Ascending aorta (tissue), 2 donors: ENCODE measurements at places on chromosomes 6 and 20. TPM values are rescaled to one million over a fixed set of nuclear protein-coding genes. Genes with fewer than 3 reads are reported as not detected.

The C6orf58 gene
- not detected for total RNA-seq

The HAO1 gene
- total RNA-seq: not detected

The ULBP2 gene
- not detected for total RNA-seq

The CAP2 gene
- 7.1 TPM for total RNA-seq

The CYP21A2 gene
- 14.0 TPM for total RNA-seq

The MEP1A gene
- not detected for total RNA-seq

DNA sequence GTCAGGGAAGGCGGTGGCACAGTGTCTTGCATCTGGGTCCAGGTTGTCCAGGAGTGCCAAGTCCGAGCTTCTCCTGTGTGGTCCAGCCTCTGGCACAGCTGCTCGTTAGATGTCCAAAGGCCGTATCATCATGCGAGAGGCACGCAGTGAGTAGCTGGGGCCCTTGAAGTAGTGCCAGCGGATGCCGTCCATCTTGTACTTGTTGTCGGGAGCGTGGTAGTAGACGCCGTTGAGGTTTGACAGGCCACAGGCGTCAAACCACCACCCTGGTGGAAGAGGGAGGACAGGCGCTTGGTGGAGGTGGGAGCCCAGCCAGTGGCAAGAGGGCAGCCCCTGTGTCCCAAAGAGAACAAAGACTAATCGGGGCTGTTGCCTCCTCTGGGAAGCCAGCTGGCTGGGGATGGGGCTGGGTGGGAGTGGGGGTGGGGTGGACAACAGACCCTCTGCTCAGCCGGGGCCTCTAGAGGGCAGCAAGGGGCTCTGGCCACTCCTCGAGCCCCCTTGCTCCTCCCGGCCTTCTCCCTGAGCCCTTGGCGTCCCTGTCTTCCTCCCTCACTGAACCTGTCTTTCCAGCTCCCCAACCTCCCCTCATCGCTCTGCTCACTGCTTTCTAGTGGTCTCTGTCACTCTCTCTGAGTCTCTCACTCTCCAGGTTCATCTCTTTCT, 39.5 kb downstream of the FAM110A start:
- H3K27me3 ChIP-seq: no peaks in the 10 kb centered on the region
- no peaks in the 10 kb centered on the region for H3K4me1 ChIP-seq
- no peak overlapping the region for H3K4me3 ChIP-seq
- no peak for DNase-seq
- H3K27ac ChIP-seq: no peak overlapping the region
- no peaks in the 10 kb centered on the region for H3K36me3 ChIP-seq

GRCh38 chr20:5772704-5773103, 22.5 kb downstream of the SHLD1 start:
- H3K36me3 ChIP-seq: no peaks in the 10 kb centered on the region
- no peaks in the 10 kb centered on the region for H3K4me1 ChIP-seq
- no peak overlapping the region for H3K27ac ChIP-seq
- no peak overlapping the region for H3K4me3 ChIP-seq

DNA sequence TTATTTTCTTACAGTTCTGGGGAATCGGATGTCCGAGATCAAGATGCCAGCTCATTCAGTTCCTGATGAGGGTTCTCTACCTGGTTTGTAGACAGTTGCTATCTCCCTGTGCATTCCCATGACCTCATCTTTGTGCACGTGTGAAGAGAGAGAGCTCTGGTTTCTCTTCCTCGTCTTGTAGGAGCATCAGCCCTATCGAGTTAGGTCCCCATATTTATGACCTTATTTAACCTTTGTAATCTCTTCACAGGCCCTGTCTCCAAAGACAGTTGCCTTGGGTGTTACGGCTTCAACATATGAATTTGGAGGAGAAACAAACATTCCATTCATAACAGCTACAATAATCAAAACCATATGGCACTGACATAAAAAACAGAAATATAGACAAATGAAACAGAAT, 455.3 kb downstream of the HACE1 start:
- H3K4me3 ChIP-seq: no peak overlapping the region
- DNase-seq: no peak
- H3K36me3 ChIP-seq: no peaks in the 10 kb centered on the region
- H3K4me1 ChIP-seq: no peaks in the 10 kb centered on the region

DNA sequence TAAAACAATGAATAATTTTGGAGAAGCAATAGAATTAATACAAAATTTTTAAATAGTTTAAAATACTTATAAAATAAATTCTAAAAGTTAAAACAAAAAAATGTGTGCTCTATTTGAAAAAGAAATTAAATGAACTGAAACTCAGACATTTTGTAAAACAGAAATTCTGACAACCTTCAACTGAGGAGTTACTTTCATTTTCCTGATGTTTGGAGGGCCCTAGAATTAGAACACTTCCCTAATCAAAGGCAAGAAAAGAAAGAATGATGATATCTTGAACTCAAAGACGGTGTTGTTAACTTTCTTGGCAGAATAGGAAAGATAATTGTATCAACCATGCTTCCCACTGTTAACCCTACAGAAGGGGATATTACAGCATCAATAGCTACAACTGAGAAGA, 27.9 kb downstream of the SNX14 start:
- no peak overlapping the region for H3K4me3 ChIP-seq
- H3K27ac ChIP-seq: no peak overlapping the region
- DNase-seq: no peak
- no peaks in the 10 kb centered on the region for H3K4me1 ChIP-seq

DNA sequence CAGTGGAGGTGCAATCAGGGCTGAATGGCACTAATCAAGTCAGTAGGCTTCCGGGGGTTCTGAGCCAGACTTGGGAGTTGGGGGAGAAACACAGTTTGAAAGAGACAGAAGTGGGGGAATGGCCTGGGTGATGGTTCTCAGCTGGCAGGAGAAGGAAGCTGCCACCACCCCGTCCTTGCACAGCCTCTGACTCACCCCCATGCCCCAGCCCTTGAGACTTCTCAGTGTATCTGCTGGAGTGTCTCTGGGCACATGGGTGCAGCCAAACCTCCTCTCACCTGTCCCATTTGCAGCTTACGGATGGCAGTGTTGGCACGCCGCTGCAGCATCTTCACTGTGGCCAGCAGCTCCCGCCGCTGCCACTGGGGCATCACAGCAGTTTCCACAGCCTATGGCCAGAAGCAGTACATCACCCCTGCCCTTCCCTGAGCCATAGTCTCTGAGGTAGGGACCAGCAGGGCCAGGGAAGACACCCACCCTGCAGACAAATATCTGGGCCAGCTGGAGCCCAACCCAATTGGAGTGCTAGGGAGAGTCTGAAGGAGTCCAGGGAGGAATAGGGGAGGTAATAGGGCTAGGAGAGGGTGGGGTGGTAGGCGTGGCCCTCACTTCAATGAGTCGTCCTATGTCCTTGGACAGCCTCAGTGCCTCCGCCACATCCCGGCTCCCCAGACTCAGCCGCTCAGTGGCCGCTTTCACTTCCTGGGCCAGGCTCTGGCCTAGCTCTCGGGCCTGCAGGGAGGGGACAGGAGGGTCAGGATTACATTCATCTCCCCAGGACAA, 11.2 kb downstream of the AARS2 start:
- peaks cover 6% of the 10 kb centered on the region for H3K4me1 ChIP-seq
- H3K27ac ChIP-seq: no peak overlapping the region
- no peak for DNase-seq
- H3K27me3 ChIP-seq: peaks cover 9% of the 10 kb centered on the region

DNA sequence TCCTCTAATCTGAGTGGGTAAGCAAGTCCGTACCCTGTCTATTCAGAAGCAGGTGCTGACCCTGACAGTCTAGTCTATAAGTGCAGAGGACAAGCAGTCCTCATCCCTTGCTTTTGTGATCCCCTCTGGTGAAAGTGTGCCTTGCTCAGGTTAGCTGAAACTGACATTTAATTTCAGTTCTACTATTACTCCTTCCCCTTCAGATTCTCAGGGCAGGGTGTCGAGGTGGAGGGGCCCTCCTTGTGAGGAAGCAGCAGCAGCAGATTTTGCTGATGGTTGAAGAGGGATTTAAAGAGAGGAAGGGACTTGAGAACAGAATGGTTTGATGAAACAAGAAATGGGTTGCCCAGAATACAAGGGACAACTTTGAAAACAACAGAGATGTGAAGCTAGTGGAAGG, 309.3 kb downstream of the CLIC5 start:
- no peak overlapping the region for H3K4me3 ChIP-seq
- H3K36me3 ChIP-seq: no peaks in the 10 kb centered on the region
- H3K27me3 ChIP-seq: no peaks in the 10 kb centered on the region
- DNase-seq: no peak

- H3K36me3 ChIP-seq: no peaks in the 10 kb centered on the region
- H3K4me3 ChIP-seq: no peak overlapping the region
- H3K4me1 ChIP-seq: no peaks in the 10 kb centered on the region
- no peaks in the 10 kb centered on the region for H3K27me3 ChIP-seq
Measured at GRCh38 chr20:62101078-62101477, 21.2 kb upstream of the LSM14B start.

DNA sequence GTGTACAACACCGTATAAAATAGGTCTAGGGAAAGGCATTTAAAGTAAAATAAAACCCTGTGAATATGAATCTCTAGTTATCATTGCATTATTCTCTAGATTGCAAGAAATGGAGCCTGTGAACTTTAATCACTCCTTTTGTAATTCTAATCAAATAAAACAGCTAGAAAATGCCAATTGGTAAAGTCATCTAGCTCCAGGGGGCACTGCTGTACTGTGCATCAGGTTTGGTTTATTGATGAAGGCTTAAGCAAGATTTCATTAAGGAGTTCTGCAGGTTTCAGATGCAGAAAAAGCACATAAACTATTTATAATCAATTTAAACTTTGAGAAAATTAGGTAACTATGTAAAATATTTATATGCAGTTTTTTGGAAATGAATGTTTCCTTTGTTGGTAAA, 645.0 kb downstream of the PHF3 start:
- H3K4me1 ChIP-seq: no peaks in the 10 kb centered on the region
- no peaks in the 10 kb centered on the region for H3K36me3 ChIP-seq
- H3K27me3 ChIP-seq: no peaks in the 10 kb centered on the region
- DNase-seq: no peak

- no peak for DNase-seq
- no peaks in the 10 kb centered on the region for H3K36me3 ChIP-seq
- H3K4me1 ChIP-seq: no peaks in the 10 kb centered on the region
- H3K4me3 ChIP-seq: no peak overlapping the region
Measured at GRCh38 chr6:43891072-43891870, 121.3 kb downstream of the VEGFA start.

GRCh38 chr6:135434095-135434494, 63.4 kb downstream of the AHI1 start:
- no peaks in the 10 kb centered on the region for H3K4me1 ChIP-seq
- peaks cover 17% of the 10 kb centered on the region for H3K36me3 ChIP-seq
- no peaks in the 10 kb centered on the region for H3K27me3 ChIP-seq
- no peak for DNase-seq
- H3K27ac ChIP-seq: no peak overlapping the region

GRCh38 chr6:92559611-92560010, 859.7 kb downstream of the EPHA7 start:
- H3K4me1 ChIP-seq: no peaks in the 10 kb centered on the region
- H3K4me3 ChIP-seq: no peak overlapping the region
- H3K27me3 ChIP-seq: no peaks in the 10 kb centered on the region
- DNase-seq: no peak
- H3K27ac ChIP-seq: no peak overlapping the region

DNA sequence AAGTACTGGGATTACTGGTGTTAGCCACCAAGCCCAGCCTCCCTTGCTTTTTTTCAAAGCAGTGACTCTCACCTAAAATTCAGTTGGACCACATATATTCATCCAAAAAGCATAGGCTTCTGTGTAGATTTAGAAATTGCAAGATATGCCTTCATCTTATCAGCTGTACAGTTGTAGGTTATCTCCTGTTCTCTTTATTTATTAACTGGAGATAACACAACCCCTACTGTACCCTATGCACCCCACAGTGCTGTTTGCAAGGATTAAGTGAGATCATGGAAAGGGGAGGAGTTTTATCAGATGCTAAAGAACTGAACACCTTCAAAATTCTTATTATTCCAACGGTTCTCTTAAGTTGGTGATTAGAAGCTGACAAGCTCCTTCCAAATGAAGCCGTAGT, 164.4 kb upstream of the JARID2 start:
- no peaks in the 10 kb centered on the region for H3K4me1 ChIP-seq
- H3K27me3 ChIP-seq: no peaks in the 10 kb centered on the region
- DNase-seq: no peak
- H3K4me3 ChIP-seq: no peak overlapping the region

- no peak for DNase-seq
- H3K27ac ChIP-seq: no peak overlapping the region
- H3K36me3 ChIP-seq: no peaks in the 10 kb centered on the region
- H3K27me3 ChIP-seq: no peaks in the 10 kb centered on the region
- H3K4me1 ChIP-seq: no peaks in the 10 kb centered on the region
Measured at GRCh38 chr6:107812234-107812769, 11.8 kb downstream of the SCML4 start.

- no peak overlapping the region for H3K4me3 ChIP-seq
- H3K27ac ChIP-seq: no peak overlapping the region
- H3K4me1 ChIP-seq: no peaks in the 10 kb centered on the region
- no peaks in the 10 kb centered on the region for H3K36me3 ChIP-seq
Measured at GRCh38 chr6:88142297-88142668, 23.9 kb downstream of the CNR1 start.

DNA sequence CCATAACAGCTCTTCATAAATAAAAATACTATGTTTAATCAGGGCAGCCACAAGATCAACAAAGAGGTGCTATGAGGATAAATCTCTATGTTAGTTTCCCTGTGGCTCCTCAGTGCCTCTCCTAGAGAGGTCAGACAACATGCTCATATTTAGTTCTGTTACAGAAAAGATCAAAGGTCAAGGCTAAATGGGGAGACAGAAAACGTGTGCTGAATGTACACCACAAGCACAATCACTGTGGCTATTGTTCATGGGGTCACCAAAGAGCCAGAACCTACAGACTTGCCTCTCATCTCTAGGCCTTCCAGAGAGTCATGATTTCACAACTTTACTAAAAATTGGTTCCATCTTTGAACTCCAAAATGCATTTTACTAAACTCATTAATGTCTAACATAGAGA, 409.8 kb downstream of the HACE1 start:
- H3K4me3 ChIP-seq: no peak overlapping the region
- no peak overlapping the region for H3K27ac ChIP-seq
- H3K4me1 ChIP-seq: no peaks in the 10 kb centered on the region
- H3K36me3 ChIP-seq: no peaks in the 10 kb centered on the region
- DNase-seq: no peak
- H3K27me3 ChIP-seq: no peaks in the 10 kb centered on the region

DNA sequence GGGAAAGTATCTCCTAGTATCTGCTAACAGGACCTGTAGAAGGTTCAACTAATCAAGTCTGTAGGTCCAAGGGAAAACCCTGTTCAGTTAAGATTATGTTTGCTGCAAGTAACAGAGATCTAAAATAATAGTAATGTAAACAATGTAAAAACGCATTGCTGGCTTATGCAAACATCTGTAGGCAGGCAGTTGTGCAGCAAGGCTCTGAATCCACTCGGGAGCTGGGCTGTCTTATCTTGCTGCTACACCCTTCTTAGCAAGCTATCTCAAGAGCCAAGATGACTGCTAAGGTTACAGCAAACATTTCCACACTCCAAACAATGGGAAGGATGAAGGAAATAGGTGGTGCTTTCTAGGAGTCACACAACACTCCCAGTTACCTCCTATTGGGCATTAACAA, 397.3 kb upstream of the NRSN1 start:
- no peaks in the 10 kb centered on the region for H3K36me3 ChIP-seq
- no peak overlapping the region for H3K4me3 ChIP-seq

- no peak overlapping the region for H3K4me3 ChIP-seq
- H3K36me3 ChIP-seq: no peaks in the 10 kb centered on the region
- no peaks in the 10 kb centered on the region for H3K4me1 ChIP-seq
- no peak for DNase-seq
- no peak overlapping the region for H3K27ac ChIP-seq
Measured at GRCh38 chr20:37270576-37271420, 9.2 kb upstream of the GHRH start.
